ENCODE measurements at places on chromosomes 2 and 18. TPM values are rescaled to one million over a fixed set of nuclear protein-coding genes. Genes with fewer than 3 reads are reported as not detected.

OSBPL1A gene
- 21.9 TPM for total RNA-seq

DNA sequence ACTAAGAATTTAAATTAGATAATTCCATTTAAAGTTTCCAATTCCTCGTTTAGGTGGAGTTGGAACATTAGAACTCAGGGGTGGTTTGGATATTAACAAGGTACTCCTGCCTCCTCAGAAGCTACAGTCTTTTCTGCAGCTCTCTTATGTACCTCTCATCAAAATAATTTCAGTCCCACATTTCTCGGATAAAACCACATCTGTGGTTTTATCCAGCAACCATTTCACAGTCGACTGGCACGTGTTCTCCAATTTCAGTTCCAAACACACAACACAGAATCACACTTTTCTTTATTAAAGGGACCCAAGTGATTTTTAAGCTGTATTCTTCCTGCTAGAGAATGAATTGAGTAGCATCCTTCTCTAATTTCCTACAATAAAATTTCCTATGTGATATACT lies 22.7 kb upstream of the NFU1 start:
- no peak for DNase-seq

- no peak for DNase-seq
Measured at GRCh38 chr2:29070526-29070925, 3.8 kb downstream of the PCARE start.

DNA sequence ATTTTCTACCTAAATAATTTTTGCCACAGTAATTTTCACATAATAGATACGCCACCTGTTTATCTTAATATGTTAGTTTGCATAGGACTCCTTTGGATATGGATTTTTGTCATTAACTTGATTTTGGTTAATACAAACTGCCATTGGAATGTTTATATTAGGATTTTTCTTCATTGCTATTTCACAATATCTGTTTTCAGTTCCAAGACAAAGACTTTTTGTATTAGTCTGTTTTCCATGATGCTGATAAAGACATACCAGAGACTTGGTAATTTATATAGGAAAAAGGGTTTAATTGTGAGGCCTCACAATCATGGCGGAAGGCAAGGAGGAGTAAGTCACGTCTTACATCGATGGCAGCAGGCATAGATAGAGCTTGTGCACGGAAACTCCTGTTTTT lies 503.1 kb upstream of the TMEFF2 start:
- DNase-seq: no peak

HTR2B gene
- total RNA-seq: not detected

DNA sequence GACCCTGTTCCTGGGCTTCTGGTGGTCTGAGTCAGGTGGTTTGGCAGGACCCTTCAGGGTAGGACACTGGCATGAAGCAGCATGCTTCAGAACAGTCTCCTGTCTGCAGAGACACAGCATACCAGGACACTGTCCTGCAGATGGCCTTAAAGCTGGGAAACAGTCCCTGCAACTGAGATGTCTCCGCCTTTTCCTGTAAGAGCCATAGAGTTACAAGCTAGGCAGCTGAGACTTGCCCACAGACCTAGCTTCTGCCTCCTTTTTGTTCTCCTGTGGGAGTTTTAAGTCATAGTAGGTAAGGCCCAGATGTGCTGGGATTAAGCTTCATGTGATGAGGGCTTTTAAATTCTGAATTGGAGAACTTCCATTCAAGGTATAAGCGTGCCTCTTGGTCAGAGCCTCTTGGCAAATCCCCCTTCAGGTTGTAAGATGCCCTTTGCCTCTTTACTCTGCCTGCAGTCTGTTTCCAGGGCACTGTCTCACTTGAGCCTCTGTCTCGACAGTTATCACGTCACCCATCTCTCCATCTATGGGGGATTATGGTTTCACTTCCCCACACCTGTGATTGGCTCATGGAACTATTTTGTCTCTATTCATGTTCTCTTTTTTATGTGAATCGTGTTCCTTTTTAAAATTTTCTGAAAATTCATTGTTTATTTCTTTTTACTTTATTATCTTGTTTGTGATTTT lies 51.8 kb downstream of the COA5 start:
- no peak for DNase-seq

EHD3 gene
- total RNA-seq: 17.6 TPM

GPR155 gene
- 2.7 TPM for total RNA-seq

- DNase-seq: no peak
Measured at GRCh38 chr18:62258616-62259015, 66.5 kb upstream of the TNFRSF11A start.

GRCh38 chr2:216807857-216808272 lies 52.0 kb downstream of the TNP1 start:
- no peak for DNase-seq

DNA sequence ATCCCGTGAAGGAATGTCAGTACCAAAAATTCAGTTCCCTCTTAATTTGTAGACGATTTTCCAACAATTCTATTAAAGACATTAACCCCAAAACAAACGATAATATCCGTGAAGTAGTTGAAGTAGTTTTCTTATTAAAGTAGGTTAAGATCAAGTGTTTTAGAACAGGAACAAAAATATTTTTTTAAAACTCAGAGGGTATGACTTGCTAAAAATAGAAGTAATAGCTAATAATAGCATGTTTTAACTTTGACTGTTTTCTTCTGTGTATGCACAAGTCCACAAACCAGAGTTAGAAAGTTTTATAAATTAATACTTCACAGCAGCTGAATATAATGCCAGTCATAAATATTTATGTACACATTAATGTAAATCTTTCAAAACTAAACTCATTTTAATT lies 2.4 kb downstream of the DNAJC10 start:
- no peak for DNase-seq

GRCh38 chr18:35808796-35809195 lies 163.7 kb upstream of the RMP24 start:
- no peak for DNase-seq

DNA sequence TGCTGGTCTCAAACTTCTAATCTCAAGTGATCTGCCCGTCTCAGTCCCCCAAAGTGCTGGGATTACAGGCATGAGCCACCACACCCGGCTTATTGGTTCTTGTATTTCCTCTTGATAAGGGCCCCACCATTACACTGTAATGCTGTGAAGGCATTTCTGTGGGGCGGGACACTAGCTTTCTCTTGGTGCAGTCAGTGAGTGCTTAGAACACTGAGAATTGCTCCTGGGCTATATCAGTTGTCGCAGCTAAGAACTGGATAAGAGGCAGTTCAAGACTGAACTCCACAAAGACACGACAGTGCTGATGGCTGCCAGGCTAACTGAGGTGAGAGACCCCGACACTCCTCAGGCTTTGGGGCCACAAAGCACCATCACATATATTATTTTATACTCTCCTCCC lies 2.1 kb downstream of the KHK start:
- peak; percentile 65 for DNase-seq

- peak; percentile 47 for DNase-seq
Measured at GRCh38 chr2:236637686-236638569, 68.3 kb downstream of the ACKR3 start.

DNA sequence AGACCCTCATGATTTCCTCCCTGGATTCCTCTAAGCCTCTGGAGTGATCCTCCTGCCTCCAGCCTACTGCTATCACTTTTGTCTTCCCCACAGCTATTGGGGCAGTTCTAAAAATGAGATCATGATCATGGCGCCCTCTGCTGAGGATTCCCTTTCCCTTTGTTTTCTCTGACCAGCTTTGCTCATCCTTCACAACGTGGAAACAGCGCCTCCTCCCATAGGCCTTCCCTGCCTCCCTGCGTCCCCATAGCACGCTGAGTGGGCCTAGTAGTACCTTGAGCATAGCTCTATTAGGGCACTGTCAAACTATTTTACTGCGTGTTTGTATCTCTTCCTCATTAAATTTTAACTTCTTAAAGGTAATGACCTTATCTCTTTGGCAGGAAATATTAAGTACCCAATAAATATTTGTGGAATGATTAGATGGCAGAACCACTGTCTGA lies 207.0 kb upstream of the FANCL start:
- peak; percentile 81 for DNase-seq

DNA sequence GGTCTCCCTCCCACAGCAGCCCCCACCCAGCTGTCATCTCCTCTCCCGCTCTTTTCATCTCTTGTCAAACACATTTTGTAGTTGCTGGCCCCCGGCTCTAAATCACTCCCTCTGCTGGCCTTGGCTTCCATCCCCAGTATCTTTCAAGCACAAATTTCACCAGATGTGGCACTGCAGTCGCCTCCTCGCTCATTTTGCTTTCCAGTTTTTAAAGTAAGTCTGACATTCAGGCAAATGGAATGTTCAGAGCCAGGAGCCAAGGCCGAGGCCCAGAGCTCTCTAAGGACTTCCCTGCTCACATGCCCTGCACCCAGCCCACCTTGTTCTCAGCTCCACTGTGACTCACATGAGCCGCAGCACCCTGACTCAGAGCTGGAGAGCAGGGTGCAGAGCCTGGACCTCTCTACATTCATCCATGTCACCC lies 158.4 kb downstream of the GALNT14 start:
- peak; percentile 36 for DNase-seq

DNA sequence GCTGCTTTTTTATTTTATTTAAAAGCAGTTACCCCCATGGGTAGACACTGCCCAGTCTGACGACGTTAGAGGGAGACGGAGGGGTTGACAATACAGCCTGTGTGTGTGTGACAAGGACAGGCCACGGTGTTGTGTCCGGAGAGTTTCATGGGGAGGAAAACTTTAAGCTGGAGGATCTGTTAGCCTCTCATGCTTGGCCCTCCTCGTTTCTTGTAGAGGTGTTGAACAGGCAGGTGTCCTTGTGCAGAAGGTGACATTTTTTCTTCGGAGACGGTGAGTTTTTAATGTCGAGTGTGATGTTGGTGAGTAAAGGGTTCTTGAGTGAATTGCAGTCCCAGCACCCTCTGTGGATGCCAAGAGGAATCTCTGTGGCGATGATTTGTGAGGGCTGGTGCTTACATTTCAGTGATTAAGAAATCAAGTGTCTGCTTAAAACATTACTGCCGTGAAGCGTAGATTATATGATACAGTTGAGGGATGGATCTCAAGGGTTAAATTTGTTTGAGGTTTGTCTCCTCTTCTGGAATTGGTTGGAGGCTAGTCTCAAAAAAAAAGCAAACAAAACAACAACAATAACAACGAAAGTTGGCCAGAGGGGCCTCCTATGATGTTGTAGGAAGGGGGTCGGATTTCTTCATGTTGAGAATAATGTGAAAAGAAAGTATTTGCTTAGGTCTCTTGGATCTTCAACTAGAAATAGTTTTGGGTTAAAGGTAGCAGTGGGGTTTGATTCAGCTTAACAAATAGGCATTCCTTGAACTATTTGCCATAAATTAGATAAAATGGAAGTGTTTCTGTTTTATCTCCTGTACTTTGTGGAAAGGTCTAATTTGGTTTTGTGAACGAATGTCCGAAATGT lies 1.6 kb downstream of the NCOA1 start:
- DNase-seq: no peak

DNA sequence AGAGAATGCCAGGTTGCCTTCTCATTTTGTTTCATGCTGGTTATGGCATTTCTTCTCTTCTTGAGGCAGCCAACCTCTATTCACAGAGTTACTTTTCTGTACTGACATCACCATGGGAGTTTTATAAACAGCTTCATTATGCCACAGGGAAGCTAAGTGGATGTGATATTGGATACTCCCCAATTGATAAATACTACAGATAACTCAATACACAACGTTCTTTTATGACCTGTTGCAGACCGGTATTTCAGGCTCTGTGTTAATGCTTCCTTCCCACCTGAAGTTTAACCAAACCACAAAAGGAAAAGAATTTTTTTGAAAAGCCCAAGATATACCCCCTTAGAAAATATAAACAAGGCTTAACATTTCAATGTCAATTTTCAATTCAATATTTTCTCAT lies 258.3 kb upstream of the SOX11 start:
- DNase-seq: no peak

DSC1 gene
- total RNA-seq: not detected

DNA sequence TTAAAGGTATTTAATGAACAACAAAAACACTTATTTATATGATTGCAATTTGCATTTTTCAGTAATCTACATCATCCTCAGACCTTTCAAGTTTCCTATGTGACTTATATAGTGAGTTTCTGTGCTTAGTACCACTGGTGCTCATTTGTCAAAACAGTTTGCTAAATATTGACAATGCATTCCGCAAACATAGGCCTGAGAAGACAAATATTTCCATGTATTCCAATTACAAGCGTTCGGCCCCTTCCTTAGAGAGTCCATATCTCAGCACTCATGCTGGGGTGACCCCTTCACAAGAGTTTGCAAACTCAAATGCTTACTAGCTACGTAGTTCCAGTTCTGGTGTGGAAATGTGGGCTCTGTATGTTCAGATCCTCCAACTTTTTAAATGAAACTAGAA lies 56.1 kb downstream of the SRD5A2 start:
- no peak for DNase-seq

- no peak for DNase-seq
Measured at GRCh38 chr2:196101325-196101991, 32.8 kb upstream of the DNAH7 start.

TWIST2 gene
- total RNA-seq: not detected

DNA sequence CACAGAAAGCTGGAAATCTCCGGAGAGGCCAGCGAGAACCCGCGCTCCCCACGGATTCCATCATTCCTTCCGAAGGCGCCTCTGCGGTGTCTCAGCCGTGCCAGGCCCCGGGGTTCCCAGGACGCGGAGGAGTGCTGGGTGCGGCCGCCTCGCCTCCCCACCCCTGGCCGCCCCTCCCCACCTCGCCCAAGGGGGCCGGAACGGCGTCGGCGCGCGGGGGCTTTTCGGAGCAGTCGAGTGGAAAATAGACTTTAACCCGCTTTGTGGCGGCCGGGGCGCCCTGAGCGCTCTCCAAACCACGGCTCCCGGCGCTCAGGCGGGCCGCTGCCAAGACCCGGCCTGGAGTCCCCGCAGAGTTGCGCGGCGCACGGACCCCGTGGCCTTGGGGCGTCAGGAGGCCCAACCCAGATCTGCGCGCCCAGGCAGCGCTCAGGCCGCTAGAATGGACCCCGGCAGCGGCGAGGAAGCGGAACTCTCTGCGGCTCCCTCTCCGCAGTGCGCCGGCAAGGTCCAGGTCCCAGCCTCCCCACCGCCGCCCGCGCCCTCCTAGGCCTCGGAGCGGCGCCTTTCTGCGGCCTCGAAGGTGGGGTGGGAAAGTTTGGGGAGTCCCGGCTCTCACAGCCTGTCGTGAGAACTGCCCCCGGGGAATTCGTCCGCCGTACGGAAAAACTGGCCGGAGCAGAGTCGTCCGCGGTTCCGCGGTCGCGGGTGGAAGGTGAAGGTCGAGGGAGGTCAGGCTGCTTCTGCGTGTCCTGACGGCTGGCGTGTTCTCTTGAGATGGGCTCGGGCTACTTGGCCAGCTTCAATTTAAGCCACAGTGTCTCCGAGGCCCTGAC lies 1.2 kb upstream of the EMX1 start:
- DNase-seq: peak; percentile 76

All from cardiac muscle cell (in vitro differentiated cells and primary cell).